NCI-H510A treated with DMSO at 0.1 percent for 48 hours (cell line): ENCODE measurements at places on chromosomes 2 and 18.

GRCh38 chr2:198254536-198255090 is 450.2 kb downstream of the PLCL1 start:
- no peak for DNase-seq

DNA sequence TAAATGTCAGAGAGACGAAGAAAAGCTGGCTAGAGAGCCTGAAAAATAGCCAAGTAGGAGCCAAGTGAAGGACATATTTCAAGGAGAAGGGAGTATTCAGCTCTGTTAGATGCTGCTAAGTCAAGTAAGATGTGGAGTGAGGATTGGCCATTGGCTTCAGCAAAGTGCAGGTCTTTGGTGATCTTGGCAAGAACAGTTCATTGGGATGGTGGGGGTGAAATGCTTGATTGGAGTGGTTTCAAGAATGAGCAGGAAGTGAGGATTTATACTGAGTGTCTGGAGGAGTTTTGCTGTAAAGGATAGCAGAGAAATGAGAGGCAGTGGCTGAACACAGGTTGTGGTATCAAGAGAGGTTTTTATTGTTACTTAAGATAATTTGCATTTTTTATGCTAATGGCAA is 139.7 kb downstream of the PRPF40A start:
- DNase-seq = no peak

- DNase-seq = no peak
These were observed 63.2 kb upstream of the TCF4 start for GRCh38 chr18:55651236-55651635.

GRCh38 chr2:37560241-37560848 is 111.1 kb downstream of the CDC42EP3 start:
- peak; percentile 46 for DNase-seq

GRCh38 chr2:39708003-39708402 is 42.3 kb downstream of the TMEM178A start:
- DNase-seq = no peak

GRCh38 chr2:28405537-28405936 is 12.9 kb downstream of the FOSL2 start:
- no peak for DNase-seq

- peak; percentile 10 for DNase-seq
These were observed 24.8 kb downstream of the KIF5C start for GRCh38 chr2:148899638-148900318.

DNA sequence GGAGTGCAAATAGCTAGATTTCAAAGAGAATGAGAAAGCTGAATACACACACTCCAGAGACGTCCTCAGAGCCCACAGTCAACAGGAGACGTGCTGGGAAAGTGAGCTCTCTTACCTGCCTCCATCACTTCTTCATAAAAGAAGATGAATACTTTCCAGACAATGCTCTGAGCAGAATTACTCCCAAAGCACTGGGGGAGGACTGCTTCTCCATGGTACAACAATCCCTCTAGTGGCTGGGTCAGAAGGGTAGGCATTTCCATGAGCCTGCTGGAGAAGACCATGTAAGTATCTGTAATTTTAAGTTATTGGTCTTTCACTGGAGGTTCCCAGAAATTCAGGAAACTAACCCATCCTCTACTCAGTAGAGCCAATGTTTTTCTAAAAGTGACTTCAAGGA is 190.3 kb downstream of the RBM43 start:
- no peak for DNase-seq
